ENCODE measurements at places on chromosomes 5 and 9. TPM values are rescaled to one million over a fixed set of nuclear protein-coding genes. Genes with fewer than 3 reads are reported as not detected.

Gene WASHC1
- total RNA-seq = 4.3 TPM

Gene SPINK4
- not detected for total RNA-seq

Gene FBP1
- total RNA-seq = 0.49 TPM

Gene STK32A
- total RNA-seq = not detected

Gene COL5A1
- total RNA-seq = 0.58 TPM

Gene GMCL2
- 0.03 TPM for total RNA-seq

Measured in G401 (cell line).